Adrenal gland (tissue), 19 donors: ENCODE measurements at places on chromosomes 6 and 20.
A peak's percentile ranks its signal among the peaks of the same experiment; 100 is the strongest.

DNA sequence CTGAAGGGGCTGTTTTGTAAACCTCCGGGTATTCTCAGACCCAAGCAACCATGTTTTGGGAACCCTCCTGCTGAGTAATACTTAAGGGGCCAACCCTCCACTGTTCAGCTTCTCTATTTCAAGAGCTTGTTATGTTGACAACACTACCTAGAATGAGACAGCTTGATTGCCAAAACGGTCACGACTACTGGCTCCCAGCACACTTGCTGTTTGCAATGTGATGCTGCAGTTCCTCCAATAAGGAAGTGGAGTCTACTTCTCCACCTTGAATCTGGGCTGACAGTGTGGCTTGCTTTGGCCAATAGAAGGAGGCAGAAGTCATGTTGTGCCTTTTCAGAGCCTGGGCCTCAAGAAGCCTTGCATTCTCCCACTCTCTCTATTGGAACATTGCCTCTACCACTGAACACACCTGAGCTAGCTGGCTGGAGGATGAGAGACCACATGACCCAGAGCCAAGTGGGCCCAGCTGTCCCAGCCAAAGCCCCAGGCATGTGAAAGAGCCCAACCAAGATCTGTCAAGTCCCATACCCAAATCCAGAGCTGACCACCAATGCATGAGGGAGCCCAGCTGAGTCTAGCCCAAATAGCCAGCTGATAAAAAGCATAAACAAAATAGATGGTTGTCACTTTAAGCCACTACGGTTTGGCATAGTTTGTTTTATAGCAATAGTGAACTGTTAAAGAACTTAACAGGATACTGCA, 108.0 kb downstream of the PRND start:
- no peak for DNase-seq

- DNase-seq = peak; percentile 18
These were observed 31.9 kb downstream of the SERPINB6 start for GRCh38 chr6:2939315-2940009.

DNA sequence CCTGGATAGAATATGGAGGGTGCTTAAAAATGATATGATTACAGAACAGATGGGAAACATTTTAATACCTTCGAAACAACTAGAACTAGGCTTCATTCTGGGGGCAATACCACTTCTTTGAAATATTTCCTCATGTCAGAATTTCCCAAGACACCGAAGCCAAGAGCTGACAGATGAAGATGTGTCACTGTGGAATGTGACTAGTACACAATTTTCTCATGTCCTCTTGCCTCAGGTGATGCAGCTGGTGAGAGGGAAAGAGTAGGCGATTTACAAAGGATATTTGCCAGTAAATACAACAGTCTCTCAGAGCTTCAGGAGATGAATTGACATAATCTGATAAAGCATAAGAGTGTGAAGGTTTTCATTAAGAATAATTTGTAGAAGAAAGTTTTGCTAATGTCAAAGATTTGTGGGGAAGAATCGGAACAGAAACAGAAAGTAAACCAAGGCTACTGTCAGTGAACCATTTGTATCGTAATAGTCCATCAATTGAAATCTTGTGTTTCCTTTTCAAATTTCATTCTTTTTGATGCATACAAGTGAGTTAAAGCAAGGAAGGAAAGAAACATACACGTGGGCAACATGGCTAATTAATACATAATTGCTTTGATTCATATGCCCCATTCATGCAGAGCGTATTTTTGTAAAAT, 164.7 kb upstream of the CCN2 start:
- no peak for DNase-seq

DNA sequence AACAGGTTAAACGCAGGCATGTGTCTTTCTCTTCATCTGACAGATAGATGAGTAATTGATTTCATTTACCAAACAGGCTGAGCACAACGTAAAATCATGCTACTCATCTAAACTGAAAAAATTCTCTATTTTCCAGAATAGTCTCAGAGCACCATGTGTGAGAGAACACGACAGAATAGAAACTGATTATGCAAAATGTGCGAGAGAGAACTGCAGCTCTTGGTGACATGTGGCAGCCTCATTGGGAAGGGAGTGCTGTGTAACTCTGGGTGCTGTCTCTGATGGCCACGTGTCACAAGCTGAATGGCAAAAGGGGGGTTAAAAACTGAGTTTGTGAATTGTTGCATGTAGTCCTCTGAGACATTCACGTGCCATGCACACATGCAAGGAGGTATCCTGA, 143.7 kb upstream of the ATXN1 start:
- no peak for DNase-seq

DNA sequence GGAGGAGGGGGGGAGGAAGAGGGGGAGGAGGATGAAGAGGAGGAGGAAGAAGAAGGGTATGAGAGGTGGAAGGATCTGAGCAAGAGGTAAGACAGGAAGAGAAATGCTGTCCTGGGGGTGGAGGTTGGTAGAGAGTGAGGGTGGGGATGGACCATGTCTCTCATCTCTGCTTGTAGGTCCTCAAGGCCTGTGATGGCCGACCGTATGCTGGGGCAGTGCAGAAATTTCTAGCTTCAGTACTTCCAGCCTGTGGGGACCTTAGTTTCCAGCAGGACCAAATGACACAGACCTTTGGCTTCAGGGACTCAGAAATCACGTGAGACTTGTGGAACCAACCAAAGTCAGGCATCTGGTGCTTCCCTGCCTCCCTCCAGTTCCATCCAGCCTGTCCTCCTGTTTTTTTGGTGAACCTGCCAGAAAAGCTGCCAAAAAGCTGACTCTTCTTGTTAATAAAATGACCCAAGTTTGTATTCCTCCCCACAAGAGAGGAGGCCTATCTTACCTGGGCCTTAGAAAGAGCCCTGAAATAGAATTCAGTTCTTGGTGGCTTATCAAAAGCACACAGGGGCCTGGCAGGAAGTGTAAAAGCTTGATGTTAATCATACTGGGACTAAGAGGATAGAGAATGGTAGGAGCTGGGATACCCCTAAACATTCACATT, 2.5 kb upstream of the C4A start:
- no peak for DNase-seq

- no peak for DNase-seq
These were observed 16.3 kb downstream of the RIN2 start for GRCh38 chr20:19774135-19774933.

DNA sequence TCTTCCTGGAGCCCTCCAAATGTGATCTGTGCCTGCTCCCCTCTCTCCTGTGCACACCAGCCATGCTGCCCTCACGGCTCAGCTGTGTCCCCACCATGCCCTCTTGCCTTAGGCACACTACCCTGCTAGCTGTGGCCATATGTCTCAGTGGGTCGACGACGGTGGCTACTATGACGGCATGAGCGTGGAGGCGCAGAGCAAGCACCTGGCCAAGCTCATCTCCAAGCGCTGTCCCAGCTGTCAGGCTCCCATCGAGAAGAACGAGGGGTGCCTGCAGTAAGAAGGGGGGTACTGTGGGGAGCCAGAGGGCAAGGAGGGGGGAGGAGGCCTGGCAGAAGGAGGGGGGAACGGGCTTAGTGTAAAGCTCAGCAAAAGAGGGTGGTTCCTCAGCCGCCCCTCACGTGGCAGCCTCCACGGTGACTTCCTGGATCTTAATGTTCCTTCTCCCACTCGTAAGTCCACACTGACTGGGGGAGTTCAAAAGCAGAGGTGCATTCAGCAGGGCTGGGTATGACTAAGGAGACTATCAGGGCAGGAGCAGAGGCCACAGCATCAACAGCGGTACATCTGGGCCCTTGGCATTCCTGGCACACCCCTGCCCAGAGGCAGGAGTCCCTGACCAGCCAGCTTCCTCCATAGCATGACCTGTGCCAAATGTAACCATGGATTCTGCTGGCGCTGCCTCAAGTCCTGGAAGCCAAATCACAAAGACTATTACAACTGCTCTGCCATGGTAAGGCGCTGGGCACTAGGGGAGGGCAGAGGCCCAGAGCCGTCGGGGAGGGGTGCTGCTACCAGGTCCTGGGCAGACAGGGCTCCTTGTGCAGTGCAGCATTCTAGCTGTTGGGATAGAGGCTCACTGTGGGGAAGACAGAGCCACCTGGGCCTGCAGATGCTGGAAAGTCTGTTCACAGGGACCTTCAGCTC, 8.0 kb downstream of the DNPH1 start:
- DNase-seq = no peak

- DNase-seq = no peak
These were observed 65.0 kb downstream of the FAM120B start for GRCh38 chr6:170371588-170371987.

DNA sequence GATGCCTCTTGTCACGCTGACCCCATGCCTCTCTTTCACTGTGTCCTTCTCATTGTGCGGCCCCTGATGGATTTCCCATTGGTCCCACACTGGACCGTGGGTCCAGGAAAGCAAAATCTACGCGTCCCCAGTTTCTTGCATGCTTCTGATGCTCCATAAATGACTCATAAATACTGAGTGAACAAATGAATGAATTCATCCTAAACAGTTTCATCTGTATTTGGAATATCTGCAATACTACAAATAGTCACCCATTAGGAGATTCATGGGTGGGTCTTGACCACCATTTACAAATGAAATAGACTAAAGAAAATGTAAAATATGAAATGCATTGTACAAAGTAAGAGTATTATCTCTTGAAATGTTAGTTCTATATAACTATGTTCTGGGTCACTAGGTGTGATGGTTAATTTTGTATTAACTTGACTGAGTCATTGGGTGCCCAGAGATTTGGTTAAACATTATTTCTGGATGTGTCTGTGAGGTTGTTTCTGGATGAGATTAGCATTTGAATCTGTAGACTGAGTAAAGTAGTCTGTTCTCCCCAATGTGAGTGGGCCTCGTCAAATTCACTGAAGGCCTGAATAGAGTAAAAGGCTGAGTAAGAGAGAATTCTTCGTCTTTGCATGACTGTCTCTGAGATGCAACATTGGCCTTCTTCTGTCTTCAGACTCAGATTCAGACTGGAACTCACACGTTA, 448.7 kb downstream of the PREX1 start:
- DNase-seq = no peak

DNA sequence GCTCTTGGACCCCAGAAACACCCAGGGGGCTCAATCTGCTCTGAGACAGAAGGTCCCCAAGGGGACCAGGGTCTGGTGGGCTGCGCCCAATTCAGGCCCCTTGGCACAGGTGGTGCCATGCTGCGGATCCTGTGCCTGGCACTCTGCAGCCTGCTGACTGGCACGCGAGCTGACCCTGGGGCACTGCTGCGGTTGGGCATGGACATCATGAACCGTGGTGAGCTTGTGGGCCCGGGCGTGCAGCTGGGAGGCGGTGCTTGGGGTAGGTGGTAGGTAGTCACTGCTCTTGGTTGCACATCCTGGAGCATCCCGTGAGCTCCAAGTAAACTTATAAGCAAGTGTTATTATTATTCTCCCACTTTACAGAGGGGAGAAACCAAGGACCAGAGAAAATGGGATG, at the start of gene BPIFB6:
BPIFB6 (plus strand) TSS at position 118 of the 400 bp plus-strand sequence; CDS start at position 118, 0 bp downstream.
- DNase-seq = no peak
